RPMI8226 (cell line): ENCODE measurements at places on chromosomes 12 and 14.

DNA sequence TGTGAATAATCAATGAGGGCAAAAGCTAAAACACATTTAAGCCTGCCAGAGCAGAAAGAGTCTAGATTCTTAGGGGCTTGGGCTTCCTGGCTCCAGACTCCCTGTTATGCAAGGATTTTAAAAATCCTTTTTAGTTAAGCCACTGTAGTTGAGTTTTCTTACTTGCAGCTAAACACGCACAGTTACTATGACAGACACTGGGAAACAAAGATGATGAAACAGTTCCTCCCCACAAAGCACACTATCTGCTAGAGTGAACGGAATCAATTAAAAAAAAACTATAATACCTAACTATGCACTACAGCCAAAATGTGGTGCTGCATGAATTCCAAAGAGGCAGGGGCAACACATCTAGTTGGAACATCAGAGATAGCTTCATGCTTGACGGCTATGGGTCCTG, 28.2 kb downstream of the RPS6KA5 start:
- no peak for DNase-seq

DNA sequence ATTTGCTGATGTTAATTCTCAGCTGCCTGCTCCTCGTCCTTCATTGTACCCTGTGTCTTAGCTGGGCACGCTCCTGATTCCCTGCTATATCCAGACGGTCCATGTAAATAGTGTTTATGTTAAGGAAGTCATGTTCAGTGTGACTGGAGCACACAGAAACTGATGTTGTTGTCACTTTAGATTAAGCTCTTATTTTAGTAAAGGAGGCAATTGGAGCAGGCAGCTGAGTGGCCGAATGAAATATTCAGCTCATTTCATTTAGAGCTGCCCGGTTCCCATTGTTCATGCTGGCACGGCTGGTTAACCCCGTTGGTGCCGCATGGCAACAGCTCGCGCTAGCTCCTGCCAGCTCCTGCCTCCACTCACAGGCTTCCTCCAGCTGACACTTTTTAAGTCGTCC, 446.8 kb upstream of the SOX5 start:
- no peak for DNase-seq

DNA sequence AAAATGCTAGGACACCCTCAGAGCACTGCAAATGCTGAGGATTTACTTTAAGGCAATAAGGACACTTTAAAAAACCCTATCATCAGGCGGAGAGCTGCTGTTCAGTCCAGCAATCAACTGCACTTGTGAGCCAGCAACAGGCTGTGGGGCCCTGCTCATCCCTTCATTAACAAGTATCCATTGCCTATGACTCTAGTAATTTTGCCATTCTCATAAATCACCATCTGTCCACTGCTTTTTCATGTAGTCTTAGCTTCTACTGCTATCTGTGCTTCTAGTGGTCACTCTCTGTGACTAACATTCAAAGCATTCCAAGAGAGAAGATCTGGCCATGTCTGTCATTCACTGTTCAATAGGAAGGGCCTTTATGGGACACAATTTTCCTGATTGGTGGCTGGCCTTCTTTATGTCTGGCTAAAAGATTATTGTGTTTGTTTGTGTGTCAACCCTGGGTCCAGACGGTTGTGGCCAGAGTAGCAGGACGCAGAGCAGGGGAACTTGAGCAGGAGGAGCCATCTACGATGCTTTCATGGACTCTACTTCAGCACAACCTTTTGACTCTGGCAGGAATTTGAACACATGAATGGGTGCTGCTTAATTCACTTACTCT, 3.6 kb upstream of the KRAS start:
- no peak for DNase-seq

DNA sequence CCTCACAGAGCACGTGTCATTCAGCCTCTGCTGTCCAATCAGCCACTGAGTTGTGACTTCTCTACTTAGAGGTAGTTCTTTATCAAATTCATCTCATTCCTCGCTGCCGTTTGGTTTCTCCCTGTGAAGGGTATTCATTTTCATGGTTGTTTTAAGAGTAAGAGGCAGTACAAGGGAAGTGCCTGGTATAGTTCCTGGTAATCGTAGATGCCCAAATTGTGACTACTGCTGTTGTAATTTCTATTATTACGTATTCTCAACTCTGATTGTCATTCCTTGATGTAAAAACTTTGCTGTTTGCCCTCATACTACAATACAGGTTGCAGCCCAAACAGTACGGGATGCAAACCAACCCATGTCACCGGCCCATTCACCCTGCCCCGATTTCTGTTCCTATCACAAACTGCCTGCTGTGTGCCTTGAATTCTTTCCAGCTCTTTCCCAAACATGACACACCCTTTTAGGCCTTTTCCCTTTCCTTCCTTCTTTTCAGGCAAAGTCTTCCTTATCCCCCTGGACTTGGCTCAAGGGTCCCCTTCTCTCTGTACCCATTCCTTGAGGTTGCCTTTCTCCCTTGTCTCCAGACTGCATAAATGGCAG, 93.0 kb downstream of the SLC25A47 start:
- no peak for DNase-seq

- peak; percentile 58 for DNase-seq
These were observed 70.0 kb upstream of the VPS33A start for GRCh38 chr12:122336015-122336946.
